Umbilical cord (tissue), 2 donors: ENCODE measurements at places on chromosomes 2 and 18. TPM values are rescaled to one million over a fixed set of nuclear protein-coding genes. Genes with fewer than 3 reads are reported as not detected.

The RTP5 gene
- 0.24 TPM for total RNA-seq

The RMC1 gene
- 205 TPM for total RNA-seq

The LOXHD1 gene
- not detected for total RNA-seq

The TAF4B gene
- total RNA-seq, result 4.3 TPM

The CSRNP3 gene
- 10.4 TPM for total RNA-seq

The BMPR2 gene
- 37.6 TPM for total RNA-seq

The SIGLEC15 gene
- total RNA-seq, result 1.2 TPM

The FOXI3 gene
- total RNA-seq, result 1.7 TPM

The AFF3 gene
- 22.1 TPM for total RNA-seq

GRCh38 chr18:9931678-9932077 lies 17.9 kb downstream of the VAPA start:
- DNase-seq, result no peak

- DNase-seq, result no peak
These were observed 639.9 kb downstream of the DCC start for GRCh38 chr18:52979892-52980291.

DNA sequence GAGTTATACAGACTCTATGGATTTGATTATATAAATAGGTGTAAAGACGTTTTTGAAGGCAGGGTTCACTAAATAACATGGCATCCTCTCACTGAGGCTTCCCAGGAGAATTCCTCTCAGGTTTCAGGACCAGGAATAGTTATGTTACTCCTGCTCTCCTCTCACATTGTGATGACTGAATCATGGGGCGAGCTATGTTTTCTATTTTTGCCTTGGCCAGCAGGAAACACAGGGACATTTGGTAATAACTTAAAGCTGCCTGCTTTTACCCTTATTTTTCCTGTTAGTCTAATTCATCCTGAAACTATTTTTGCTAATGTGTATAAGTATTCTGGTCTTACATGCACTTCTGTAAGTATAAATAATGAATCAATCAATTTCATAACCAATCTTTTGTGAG lies 115.3 kb upstream of the ITGB6 start:
- no peak for DNase-seq

- DNase-seq, result no peak
These were observed 241.0 kb downstream of the LRP1B start for GRCh38 chr2:141889788-141890187.

GRCh38 chr2:152475982-152476381 lies 141.0 kb downstream of the FMNL2 start:
- DNase-seq, result no peak

DNA sequence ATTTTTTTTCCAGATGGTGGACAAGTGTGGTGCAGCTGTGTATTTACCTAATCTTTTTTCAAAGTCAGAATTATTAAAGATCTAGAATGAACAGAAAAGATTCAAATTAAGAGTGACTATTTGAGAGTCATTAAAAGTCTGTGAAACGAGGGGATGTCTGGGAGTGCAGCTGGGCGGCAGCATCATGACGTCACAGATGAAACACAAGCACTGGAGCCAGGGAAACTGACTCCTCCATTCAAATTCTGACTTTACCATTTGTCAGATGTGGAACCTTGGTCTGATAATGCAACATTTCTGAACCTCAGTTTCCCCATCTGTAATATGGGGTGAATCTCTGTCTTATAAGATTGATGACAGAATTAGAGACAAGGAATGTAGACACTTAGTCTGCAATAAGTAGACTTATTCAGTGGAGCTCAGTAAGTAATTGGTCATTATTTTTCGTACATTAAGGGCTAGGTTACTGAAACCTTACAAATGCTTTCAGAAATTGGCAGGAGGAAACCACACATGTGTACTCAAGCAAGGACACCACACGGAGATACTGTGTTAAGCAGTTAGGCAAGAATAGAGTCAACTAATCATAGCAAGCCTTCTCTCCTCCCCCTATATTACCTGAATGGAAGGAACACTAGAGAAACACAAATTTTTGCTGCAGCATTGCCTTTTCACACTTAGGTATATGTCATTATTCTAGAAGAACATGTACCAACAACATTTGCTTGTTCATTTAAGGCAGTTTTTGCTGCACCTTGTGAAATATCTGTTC lies 27.8 kb upstream of the CXXC1 start:
- no peak for DNase-seq

DNA sequence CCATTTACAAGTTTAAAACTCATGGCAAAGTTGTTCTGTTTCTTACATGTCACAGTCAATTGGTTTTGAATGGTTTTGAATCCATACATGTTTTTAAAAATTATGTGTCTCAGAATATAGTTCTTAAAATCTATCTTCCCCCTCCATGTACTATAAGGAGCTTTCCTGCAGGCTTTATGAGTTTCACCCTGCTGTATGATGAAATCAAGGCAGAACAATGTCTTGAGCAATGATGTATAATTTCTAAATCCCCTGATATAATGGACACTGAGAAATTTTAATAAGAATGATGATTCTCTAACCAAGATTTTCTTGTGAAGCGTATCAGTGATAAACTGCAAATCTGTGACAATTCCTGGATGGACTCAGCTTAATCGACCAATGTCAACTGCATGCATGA lies 10.6 kb upstream of the ZNF516 start:
- no peak for DNase-seq

GRCh38 chr2:211457325-211457724 lies 900.9 kb downstream of the CPS1 start:
- DNase-seq, result no peak

DNA sequence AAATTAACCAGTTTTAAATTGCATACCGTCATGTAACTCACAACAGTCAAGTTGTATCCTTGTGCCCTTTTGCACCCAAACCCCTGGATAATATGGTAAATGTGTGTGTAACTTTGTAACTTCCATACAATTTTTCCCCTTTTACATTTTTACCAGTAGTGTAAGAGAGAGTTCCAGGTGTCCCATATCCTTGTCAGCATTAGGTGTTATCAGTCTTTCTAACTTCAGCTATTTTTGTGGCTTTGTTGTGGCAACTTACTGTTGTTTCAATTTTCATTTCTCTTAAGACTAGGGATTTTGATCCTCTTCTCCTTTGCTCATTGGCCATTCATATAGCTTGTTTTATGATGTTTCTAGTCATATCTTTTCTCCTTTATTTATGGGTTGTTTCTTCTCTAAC lies 94.6 kb downstream of the LCLAT1 start:
- no peak for DNase-seq

- DNase-seq, result no peak
These were observed 14.3 kb upstream of the NOL10 start for GRCh38 chr2:10704034-10704594.

GRCh38 chr2:151771599-151772358 lies 37.5 kb upstream of the NEB start:
- DNase-seq, result peak; percentile 12

- DNase-seq, result no peak
These were observed 102.8 kb downstream of the RNF144A start for GRCh38 chr2:7020059-7020458.

- DNase-seq, result peak; percentile 31
These were observed 166.0 kb downstream of the SOCS6 start for GRCh38 chr18:70454704-70455322.

- peak; percentile 63 for DNase-seq
These were observed 85.1 kb downstream of the NCKAP5 start for GRCh38 chr2:133483181-133483580.

DNA sequence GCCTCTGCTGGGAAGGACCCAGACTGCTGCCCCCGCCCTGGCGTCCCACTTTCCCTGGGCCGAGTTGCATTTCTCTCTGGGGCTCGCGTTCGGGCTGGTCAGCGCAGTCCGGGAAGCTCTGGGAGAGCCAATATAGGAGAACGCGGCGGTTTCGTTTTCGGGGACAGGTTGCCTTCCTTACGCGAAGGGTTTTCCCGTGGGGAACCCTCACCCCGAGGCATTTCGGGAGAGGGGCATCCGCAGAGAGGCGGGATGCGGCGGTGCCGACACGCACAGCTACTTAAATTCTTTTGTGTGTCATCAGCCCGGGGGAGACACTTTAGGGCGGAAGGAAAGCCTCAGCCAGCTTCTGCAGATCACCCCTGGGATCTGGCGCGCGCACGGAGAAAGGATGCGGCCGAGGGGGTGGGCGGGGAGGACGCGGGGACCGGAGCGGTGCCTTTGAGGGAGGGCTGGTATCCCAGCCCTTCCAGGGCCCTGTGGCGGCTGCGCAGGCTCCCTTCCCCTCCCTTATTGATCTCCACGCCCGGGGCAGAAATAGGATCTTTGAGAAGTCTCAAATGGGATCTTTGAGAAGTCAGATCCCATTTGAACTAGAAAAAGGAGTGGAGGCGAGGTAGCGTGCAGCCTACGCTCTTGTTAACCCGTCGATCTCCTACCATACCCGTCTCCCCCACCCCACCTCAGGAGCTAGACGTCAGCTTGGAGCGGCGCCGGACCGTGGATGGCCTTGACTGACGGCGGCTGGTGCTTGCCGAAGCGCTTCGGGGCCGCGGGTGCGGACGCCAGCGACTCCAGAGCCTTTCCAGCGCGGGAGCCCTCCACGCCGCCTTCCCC lies 1.2 kb downstream of the GATA6 start:
- DNase-seq, result peak; percentile 51

- DNase-seq, result no peak
These were observed 154.1 kb downstream of the SOCS6 start for GRCh38 chr18:70442933-70443332.

DNA sequence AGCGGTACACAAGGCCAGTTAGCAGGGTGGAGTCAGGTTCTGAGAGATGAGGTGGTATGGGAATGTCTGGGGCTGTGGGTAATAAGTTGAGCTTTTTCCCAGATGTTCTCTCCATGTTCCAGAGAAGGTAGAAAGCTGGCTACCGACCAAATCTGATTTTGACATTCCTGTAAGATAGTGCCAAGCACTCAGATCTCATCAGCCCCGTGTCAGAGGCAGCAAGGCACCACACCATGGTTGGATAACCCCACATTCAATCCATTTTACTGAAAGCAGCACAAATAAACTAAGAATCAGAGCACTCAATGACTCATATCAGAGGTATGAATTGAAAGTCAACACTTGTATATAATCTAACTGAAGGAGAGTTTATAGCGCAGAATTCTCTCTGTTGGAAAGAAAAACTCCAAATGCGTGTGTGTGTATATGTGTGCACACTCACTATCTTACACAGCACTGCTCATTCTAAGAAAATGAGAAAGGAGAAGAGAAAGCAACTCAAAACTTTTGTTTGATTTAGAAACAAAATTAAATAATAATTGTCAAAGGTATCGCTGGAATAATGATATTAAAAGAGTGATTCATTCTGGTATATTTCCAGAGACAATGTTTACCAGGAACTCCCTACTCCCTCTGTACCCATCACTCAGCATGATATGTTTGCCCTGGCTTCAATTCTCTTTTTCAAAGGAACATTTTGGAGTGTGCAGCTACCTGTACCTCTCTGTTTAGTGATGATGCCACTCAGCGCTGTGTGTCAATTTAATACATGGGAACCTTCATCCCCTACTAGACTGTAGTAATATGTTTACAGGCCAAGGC lies 375.1 kb upstream of the ID2 start:
- DNase-seq, result peak; percentile 45
